ENCODE measurements at places on chromosomes 13 and 19.

- ATAC-seq = no peak
Measured at GRCh38 chr19:10551698-10552301, 8.1 kb downstream of the ATG4D start.

DNA sequence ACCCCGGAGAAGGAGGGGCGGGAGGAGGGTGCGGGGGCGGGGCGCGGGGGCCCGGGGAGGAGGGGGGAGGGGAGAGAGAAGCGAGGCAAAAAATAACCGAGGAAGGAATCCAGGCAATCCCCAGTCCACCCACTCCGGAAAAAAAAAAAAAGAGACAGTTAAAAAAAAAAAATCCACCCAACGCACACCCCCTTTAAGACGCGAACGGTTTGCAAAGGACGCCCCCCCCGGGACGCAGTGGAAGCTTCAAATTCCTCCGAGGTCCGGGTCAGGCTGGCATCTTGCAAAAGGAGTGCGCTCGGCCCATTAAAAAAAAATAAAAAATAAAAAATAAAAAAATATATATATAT, at the start of gene CACNA1A:
Gene CACNA1A (minus strand): TSS at position 9 of the 350 bp plus-strand sequence. CDS start 255 bp downstream, outside the sequence.
- ATAC-seq = no peak

DNA sequence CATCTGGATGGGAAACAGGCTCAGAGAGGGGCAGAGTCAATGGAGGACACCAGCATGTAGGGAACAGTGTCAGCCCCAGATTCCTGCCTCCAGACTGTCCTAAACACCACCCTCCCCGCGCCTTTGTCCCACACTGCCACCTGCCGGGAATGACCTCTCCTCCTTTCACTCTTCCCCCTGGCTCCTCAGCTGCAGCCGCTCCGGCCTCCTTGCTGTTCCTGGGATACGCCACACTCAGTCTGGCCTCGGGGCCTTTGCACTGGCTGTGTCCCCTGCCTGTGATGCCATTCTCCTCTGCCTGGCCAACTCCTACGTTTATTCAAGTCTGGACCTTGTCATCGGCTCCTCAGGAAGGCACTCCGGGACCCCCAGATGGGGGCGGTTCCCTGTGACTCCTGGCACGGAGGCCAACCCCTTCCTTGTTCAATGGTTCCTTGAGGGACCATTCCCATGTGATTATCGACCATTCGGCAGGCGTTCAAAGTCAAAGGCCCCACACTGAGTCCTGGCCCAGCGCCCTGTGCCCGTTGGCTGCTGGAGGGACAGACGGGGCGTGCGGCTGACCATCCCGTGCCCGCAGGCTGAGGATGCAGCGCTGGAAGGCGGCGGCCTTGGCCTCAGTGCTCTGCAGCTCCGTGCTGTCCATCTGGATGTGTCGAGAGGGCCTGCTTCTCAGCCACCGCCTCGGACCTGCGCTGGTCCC, 15.8 kb downstream of the FUT6 start:
- ATAC-seq = peak; percentile 11

GRCh38 chr19:55481148-55481793, 3.7 kb upstream of the NAT14 start:
- no peak for ATAC-seq

GRCh38 chr13:21458451-21458812, 671 bp downstream of the ZDHHC20 start:
- ATAC-seq = peak; percentile 54

DNA sequence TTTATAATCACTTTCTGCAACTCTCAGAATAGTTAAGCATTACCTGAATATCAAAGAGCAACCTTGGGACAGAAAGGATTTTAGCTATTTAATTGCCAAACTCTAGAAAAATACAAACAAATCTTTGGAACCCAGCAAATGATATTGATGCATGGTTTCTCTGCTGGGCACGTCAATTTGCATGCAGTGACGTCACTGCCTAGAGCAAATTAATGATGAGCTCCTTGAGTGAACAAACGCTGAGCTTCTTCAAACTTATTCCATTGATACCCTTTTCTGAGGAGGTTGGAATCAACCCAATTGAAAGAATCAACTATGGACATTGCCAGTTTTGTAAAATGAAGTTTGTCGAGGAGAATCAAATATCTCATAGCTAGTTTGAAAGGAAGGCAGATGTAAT, 259.9 kb upstream of the SOX21 start:
- ATAC-seq = no peak

DNA sequence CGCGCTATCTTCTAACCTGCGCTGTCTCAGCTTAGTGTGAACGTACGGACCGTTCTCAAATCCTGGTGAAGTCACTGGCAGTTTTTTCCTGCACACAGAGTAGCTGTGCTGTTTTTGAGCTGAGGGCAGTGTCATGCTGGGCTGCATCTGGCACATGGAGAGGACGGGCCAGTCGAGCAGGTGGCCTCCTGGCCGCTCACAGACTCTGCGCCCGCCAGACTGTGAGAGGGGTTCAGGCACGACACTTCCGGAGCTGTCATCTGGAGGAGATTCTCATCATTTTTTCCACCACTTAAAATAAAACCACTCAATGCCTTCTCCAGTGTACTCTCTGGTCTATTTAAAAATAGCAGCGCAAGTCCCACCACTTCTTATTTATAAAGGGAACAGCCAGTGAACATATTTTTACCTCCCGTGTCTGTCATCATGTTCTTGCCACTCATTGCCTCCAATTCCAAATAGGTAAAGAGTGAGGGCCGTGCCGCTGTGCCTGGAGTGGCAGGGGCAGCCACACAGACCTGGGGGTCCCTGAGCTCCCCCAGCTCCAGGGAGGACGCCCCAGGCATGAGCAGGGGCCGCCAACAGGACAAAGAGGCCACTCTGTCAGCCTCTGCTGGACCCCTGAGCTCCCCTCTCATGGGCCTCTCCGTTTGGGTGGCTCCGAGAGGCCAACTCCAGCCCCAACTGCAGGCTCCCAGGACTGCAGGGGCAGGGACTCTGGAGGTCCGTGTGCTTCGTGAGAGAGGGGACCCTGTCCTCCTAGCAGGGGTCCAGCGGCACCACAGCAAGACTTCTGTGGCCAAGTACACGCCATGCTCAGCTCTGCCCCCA, 36.9 kb upstream of the GRTP1 start:
- ATAC-seq = no peak

GRCh38 chr13:46530084-46530935, 22.7 kb upstream of the LRCH1 start:
- no peak for ATAC-seq

DNA sequence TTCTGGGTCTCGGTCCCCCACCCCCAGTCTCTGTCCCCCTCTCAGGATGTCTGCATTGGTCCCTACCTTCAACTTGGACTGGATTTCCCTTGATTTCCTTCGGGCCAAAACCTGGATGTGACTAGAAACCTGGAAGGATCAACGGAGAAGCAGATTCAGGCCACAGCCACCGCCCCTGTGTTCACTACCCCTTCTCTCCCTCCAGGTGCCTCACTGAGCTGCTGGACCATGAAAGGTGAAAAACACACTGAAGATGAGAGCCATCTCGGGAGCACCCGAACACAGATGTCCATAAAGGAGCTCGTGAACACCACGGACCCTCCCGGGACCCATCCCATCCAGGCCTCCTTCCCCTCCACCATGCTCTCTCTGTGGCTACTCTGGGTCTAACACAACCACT, 5.0 kb downstream of the TEAD2 start:
- no peak for ATAC-seq

DNA sequence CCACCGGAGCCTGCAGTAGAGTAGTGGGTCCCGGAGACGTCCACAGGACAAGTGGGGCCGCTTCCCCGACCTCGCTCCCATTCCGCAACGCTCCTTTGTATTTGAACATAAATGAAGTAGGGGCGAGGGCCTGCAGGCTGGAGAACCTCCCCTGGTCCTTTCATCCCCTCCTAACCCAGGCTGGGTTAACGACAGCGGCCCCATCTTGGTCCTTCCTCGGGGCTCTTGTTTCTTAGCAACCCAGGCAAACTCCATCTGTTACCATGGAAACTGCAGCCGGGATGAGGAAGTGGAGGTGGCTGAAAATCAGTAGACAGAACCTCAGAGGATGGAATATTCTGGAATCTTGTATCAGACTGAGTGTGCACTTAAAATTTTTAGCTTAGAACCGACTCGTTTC, 132.6 kb upstream of the USP29 start:
- no peak for ATAC-seq

- peak; percentile 18 for ATAC-seq
Measured at GRCh38 chr13:41917641-41918040, 43.3 kb downstream of the VWA8 start.

DNA sequence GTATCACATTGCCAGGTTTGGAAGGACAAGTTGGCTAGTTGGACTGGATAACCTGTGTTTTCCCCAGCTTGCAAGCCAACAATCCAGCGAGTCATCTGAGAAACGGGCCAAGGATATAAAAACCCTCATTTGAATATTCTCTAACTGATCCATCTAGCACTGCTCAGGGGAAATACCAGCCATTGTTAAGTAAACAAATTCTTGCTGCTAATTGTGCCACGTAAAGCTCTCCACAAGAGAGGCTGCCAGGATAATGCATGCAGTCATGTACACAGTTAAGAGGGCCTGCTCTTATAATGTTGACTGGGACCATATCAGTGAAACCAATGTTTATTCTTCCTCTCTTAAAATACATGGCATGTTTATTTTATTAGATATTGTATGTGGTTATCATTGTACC, 663.2 kb upstream of the SGCG start:
- ATAC-seq = no peak

GRCh38 chr13:112580211-112580610, 7.7 kb downstream of the TUBGCP3 start:
- ATAC-seq = no peak

- peak; percentile 94 for ATAC-seq
Measured at GRCh38 chr13:20405691-20406090, 120.0 kb downstream of the CRYL1 start.

DNA sequence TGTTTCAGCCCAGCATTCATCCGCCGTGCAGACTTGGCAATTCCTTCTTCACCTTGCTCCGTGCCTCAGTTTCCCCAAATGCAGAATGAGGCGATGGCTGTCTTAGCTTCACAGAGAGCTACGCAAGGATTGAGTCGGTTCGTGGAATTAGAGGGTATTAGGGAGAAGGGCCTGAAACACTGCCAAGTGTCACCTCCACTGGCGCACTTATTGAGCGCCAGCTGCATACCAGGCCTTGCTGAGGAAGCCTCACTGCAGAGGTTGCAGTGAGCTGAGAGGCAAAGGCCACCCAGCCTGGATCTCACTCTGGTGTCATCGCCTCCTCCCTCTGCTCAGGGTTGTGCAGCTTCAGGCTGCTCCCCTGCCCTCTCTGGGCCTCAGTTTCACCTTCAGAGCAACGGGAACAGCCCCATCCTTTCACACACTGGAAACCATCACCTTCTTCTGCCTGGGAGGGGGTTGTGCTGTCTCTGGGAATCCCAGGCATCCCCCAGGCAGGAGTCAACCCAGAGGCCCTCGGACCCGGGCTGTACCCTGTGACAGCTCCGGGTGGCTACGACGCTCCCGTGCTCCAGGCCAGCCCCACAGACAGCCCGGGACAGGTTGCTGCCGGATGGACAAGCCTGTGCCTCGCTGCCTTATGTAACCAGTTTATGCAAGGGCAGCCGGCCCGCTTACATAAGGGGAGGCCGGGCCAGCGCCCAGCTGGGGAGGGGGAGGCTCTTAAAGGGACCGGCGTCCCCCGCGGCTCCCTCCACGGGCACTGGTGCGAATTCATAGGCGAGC, 31.9 kb downstream of the NFIC start:
- ATAC-seq = peak; percentile 75

DNA sequence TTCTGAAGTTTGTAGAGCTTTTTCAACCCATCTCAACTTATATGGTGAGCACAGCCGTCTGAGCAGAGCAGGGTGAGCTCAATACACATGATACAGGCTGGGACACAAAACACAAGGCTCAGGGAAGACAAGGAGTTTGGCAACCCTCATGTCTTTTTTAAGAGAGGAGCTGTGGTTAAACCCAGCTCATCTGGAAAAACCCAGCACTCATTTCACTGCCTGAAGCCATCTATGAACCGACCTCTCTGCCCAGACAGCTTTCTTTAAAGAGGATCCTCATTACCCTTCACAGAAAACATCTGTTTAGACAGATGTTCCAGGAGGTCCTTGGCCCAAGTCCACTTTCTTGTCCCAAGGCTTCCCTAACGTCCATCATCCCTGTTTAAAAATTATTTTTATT, 170.0 kb upstream of the TSHZ3 start:
- no peak for ATAC-seq

- peak; percentile 86 for ATAC-seq
Measured at GRCh38 chr19:45423589-45424190, at the start of gene ERCC1. Gene ERCC1, minus strand, starts transcription at chr19:45423917. Its CDS starts 543 bp downstream, at chr19:45423374.

- no peak for ATAC-seq
Measured at GRCh38 chr19:31947436-31948115, 397.8 kb upstream of the ZNF507 start.

GRCh38 chr13:30274083-30274482, 33.3 kb downstream of the KATNAL1 start:
- no peak for ATAC-seq

DNA sequence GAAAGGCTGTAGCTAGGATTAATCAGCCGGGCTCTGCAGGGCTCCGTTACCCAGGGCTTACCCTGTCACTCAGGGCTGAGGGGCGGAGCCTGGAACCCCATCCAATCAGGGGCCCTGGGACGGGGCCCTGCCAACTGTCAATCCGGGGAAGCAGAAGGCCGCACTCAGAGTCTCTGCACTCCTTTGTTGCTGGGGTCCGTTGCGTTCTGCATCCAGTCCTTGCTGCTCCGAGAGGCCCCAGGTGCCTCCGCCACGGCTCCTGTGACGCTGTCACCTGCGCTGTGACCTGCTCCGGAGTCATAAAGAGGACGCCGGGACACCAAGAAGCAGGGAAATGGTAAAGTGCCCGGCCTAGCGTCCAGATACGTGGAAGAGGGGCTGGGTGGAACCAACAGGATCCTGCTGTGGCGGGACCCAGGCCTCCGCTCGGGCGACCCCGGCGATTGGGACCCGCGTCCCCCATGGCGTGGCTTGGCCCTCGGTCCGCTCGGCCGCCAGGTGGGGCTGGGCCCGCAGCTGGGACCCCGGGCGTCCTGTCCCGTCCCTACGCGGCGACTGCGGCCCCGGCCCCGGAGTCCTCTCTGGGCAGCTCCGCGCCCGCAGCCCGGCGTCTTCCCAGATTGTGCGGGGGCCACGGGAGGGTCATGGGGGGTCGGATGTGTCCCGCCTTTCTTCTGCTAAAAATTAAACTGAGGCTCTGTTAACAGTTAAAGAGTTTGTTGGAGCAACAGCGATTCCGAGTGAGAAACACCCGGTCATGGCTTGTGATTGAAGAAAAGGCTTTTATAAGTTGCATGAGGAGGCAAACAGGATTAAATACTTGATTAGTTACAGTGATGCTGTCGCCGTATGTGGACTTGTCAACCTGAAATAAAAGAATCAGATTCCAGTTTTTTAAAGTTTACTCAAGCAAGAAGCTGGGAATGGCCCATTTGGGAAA, at the start of gene ZNF491:
Gene ZNF491 (plus strand): TSS at position 133 of the 940 bp plus-strand sequence. CDS start 7,431 bp downstream, outside the sequence.
- peak; percentile 97 for ATAC-seq

Measured in esophagus mucosa (tissue), 1 donor.